ENCODE measurements at places on chromosomes 5 and 9.

DNA sequence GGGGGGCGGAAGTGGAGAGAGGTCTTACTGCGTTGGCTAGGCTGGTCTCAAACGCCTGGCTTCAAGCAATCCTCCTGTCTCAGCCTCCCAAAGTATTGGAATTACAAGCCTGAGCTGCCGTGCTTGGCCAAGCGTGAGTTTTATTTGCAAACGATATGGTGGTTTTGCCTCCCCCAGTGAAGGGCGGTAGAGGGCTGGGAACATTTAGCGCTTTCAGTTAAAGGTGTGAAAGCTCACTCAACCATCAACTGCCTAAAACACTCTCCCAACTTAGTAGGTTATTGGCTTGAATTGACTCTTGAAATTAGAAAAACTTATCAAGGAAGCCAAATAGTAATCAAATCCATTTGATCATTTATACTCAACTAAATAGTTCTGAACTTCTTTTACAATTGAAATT lies 156.3 kb downstream of the ESM1 start:
- no peak for DNase-seq

DNA sequence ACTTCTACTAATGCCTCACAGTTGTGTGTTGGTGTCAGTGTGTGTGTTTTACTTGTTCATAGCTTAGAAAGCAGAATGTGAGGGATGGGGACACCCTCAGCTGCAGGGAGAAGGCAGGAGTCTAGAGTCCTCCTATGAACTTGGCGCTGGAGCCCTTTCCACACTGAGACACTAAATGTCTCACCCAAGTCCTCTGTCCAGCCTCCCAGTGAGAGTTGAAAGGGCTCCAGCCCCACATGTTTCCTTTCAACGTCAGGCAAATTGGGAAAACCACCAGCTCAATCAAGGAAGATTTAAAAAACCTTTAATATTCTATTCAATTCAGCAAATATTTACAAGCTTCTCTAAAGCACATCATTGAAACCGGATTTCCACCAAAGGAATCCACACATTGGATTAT lies 167.6 kb upstream of the MSX2 start:
- DNase-seq: no peak

GRCh38 chr5:72455476-72455875 lies 51.7 kb downstream of the ZNF366 start:
- DNase-seq: no peak

DNA sequence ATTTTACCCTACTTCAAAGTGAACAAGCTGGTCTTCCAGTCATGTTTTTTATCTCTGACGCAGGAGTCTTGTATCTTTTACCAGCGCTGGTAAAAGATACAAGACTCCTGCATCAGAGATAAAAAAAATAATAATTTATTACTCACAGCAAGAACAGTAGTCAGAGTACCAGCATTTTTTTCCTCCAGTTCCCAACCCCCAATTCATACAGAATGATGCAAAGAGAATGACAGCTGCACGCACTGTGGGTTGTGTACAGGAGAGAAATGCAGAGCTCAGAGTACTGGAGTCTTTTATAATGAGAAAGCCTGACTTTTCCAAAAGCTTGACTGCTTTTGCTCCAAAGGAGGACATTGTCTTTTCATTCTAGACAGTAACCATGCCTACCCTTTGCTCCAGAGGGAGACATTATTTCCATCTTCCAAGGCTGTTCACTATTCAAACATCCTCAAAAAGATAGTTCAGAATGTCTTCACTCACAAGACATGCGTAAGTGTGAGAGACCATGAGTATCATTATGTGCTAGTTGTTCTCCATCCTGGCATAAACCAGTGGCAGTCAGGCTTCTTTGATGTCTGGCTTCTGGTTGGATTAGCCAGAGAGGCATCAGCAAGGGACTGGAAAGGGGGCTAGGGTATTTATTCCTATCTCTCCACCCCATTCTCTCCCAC lies 14.3 kb upstream of the RANBP6 start:
- DNase-seq: no peak

DNA sequence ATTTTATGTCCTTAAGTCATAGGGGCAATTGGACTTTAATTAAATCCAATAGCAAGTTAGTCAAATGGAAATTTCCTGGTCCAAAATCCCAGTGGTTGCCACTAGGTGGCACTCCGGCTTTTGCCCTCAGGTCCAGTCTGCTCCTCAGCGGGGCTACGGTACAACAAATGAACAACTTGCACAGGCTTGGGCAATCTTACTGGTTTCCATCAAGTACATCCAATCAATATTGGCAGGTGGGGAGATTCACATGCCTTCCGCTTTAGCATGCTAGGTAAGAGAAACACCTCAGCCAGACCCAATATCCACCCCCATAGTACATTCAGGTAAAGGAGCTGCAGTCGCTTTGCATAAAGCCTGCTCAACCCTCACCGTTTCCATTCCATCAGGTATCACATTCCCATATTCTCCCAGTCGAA lies 6.3 kb upstream of the MXD3 start:
- no peak for DNase-seq

- DNase-seq: no peak
These were observed 140.2 kb downstream of the SLC24A2 start for GRCh38 chr9:19648672-19649071.

- DNase-seq: peak; percentile 11
These were observed 21.6 kb downstream of the MRPL22 start for GRCh38 chr5:154962494-154962893.

- DNase-seq: no peak
These were observed 74.7 kb downstream of the NTRK2 start for GRCh38 chr9:84744195-84744594.

GRCh38 chr5:174325961-174326360 lies 280.5 kb downstream of the NSG2 start:
- no peak for DNase-seq

DNA sequence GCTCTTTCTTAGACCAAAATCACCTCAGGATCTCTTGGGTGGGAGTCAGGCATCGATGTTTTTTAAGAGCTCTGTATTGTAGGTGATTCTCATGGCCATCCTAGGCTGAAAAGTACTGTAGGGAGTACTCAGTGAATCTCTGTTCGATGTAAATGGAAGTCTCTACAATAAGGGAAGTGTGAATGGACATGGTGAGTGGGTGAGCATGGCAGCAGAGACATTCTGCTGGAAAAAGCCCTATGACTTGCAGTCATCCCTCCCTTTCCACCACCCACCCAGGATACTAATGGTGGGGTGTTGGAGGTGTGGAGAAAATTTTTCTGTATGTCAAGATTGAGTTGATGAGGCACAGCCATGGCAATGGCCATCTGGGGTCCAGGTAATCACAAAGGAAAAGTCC lies 30.9 kb downstream of the ZNF366 start:
- DNase-seq: no peak

- no peak for DNase-seq
These were observed 46.4 kb upstream of the KDM4C start for GRCh38 chr9:6711403-6711802.

DNA sequence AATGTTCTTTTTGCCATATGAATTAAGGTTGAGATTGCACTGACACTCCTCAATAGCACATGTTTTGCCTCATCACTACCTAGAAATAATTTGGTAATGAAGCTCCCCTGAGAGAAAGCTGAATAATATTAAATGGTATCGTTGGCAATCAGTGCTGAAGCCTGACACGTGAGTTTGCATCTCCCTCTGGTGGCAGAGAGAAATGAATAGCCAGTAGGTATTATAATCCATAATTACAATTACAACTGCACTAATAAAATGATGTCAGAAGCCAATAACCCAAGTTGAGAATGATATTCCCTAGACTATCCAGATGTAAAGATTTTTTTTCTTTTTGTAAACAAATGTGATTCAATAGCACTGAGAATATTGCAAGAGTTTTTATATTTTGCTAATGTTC lies 700.3 kb downstream of the PTPRD start:
- DNase-seq: no peak

- no peak for DNase-seq
These were observed 343.9 kb downstream of the NFIB start for GRCh38 chr9:13970018-13970417.

DNA sequence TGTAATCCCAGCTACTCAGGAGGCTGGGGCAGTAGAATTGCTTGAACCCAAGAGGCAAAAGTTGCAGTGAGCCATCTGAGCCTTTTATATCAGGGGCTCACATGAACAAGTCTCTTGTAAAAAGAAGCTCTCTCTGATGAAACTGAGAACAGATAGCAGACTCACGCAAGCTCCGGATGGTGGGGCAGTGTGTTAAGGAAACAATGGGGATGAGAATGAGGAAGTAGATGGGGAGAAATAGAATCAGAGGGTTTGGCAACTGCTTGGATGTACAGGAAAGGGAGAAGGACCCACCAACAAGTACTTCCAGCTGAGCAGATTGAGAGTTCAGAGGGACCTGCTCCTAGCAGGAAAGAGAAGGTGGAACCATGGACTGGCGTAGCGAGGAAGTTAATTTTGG lies 18.6 kb downstream of the TMEM252 start:
- DNase-seq: no peak

Data from GM12891 (cell line).